ENCODE measurements at places on chromosomes 2 and 18. TPM values are rescaled to one million over a fixed set of nuclear protein-coding genes. Genes with fewer than 3 reads are reported as not detected.

GRCh38 chr2:102014041-102014345 is 22.2 kb downstream of the IL1R2 start:
- no peak for DNase-seq

DNA sequence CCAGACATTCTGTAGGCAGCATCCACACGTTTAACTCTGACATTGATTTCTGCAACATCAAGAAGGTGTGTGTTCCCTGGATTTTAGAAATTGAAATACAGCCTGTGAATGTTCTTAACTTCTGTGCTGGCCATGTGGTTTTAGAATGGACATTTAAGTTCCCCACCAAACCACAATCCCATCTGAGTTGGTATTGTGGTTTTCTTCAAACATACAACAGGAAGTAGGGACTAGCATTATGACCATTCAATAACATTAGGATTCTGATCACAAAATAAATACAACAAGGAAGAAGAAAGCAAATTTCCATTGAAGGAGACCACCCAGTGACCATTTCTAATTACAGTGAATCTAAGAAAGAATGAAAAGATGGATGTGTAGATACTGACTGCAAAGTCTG is 51.2 kb downstream of the MAP3K20 start:
- DNase-seq, result no peak

- DNase-seq, result no peak
These were observed 9.7 kb downstream of the CAMKMT start for GRCh38 chr2:44371445-44371844.

GRCh38 chr18:74773171-74773624 is 175.5 kb downstream of the ZNF407 start:
- no peak for DNase-seq

DNA sequence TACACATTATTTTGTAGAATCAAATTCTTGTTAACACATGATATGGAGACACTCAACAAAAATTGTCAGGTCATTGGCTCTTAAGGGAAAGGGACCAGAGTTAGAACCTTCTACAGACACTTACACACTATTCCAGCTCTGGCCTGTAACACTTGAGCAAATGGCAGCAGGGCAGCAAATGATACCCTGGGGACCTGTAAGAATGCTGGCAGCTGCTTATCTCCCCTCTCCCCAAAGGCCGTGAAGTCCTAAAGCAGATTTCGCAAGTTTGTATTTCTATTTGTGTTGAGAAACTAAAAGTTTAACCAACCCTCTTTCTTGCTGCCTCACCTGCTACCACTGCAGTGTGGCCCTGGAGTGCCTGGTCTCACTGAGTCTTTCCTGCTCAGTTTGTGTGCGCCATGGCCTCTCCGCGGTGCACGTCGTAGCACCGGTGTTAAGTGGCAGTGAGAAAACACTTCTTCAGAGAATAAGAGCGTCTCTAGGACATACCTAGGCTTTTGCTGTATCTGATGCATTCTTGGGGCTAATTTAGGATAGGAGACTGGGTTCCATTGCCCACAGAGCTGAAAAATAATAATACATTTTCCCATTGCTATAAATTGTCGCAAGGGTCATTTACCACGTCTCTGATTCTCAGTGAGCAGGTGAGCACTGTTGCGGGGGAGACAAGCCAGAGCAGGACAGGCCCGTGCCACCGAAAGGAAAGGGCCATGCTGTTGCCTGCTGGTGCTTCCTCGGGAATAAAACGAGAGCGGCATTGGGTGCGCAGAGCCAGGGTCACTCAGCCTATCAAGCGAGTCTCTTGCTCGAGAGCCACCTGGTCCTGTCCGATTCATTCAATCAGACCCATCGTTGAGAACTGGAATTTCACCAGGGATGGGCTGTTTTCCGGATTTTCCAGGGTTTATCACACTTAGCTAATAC is 204.9 kb downstream of the PTGR3 start:
- DNase-seq, result no peak

DNA sequence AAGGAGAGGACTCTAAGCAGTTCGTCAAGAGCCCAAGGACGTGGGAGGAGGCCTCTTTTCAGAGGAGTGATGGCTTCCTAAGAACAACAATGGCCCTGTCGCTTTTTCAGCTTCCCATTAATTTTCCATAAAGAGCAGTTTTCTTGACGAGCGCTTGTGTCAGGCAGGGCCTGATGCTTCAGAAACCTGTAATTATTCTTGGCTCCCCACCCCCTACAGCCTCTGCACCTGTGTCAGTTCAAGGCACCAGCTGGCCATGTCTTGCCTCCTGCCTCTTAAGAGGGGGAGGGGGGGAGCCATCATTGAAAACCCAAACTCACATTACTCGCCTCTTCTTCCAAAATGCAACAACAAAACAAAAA is 32.3 kb downstream of the KLF7 start:
- no peak for DNase-seq

DNA sequence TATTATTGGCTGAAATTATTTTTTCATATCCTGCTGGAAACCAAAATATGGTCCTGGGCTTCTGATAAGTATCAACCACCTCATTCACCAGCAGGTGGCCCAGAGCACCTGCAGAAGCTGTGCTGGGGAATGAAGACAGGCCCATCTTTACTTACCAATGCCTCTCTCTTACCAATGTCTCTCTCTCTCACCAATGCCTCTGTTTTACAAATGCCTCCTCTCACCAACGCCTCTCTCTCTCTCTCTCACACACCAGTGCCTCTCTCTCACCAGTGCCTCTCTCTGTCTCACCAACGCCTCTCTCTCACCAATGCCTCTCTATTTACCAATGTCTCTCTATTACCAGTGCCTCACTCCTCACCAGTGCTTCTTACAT is 2.3 kb upstream of the MAL start:
- peak; percentile 50 for DNase-seq

DNA sequence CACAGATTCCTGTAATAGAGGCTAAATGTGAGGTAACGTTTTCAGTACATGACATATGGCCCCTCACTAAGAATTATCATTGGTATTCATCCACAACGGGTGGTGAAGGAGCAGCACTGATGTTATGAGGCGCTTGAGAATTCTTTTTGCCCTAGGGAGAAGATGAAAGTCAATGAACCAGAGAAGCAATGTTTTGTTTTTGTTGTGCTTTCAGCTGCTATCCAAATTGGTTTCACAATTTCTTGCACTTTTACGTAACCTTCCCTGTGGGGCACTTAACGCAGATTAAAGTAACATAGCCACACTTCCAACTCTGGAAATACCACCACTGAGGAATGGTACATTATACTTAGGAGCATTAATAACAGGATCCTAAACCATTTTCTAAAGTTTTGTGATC is 13.3 kb upstream of the CCDC85A start:
- no peak for DNase-seq

The ABCB11 gene
- total RNA-seq, result not detected

The DTNA gene
- total RNA-seq, result not detected

The GLI2 gene
- 0.32 TPM for total RNA-seq

The SH3RF3 gene
- total RNA-seq, result 0.39 TPM

The SCN3A gene
- total RNA-seq, result not detected

The TCF7L1 gene
- total RNA-seq, result not detected

The CD226 gene
- 134 TPM for total RNA-seq

The SFXN5 gene
- total RNA-seq, result 12.0 TPM

The ATP6V1C2 gene
- total RNA-seq, result 0.05 TPM

The COBLL1 gene
- total RNA-seq, result not detected

The SAG gene
- total RNA-seq, result 0.32 TPM
